NCI-H1092 (cell line): ENCODE measurements at places on chromosomes 3 and 15.
A peak's percentile ranks its signal among the peaks of the same experiment; 100 is the strongest.

- DNase-seq, result peak; percentile 1
These were observed 179.4 kb downstream of the GBE1 start for GRCh38 chr3:81581966-81582599.

DNA sequence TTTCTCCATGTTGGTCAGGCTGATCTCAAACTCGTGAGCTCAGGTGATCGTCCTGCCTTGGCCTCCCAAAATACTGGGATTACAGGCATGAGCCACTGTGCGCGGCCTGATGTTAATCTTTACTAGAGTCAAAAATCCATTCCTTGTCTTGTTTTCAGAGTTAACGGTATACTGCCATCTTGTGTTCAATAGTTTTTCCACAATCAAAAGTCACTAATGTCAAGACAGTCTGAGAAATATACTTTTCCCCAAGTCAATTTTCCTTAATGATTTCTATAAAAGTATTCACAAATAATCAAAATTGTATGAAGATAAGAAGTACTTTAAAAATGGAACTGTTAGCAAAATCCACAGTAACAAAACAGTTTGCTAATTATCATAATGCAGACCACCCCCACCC is 8.5 kb downstream of the CRBN start:
- no peak for DNase-seq

GRCh38 chr3:122572940-122573412 is 4.5 kb upstream of the PARP15 start:
- DNase-seq, result no peak

- no peak for DNase-seq
These were observed 3.5 kb downstream of the DUSP7 start for GRCh38 chr3:52052831-52053306.

- peak; percentile 80 for DNase-seq
These were observed 59.3 kb downstream of the CYP11A1 start for GRCh38 chr15:74307827-74308811.

GRCh38 chr3:150345021-150345538 is 63.0 kb upstream of the TSC22D2 start:
- DNase-seq, result no peak

GRCh38 chr15:70328679-70329115 is 231.0 kb upstream of the TLE3 start:
- DNase-seq, result no peak
